Endodermal cell (in vitro differentiated cells): ENCODE measurements at places on chromosomes 11 and 22. TPM values are rescaled to one million over a fixed set of nuclear protein-coding genes. Genes with fewer than 3 reads are reported as not detected.
A peak's percentile ranks its signal among the peaks of the same experiment; 100 is the strongest.

- H3K27ac ChIP-seq, result no peak overlapping the region
- no peaks in the 10 kb centered on the region for H3K27me3 ChIP-seq
- no peak overlapping the region for H3K4me3 ChIP-seq
- DNase-seq, result peak; percentile 55
- no peaks in the 10 kb centered on the region for H3K36me3 ChIP-seq
Measured at GRCh38 chr11:132910011-132910760, 622.1 kb downstream of the OPCML start.

GRCh38 chr11:94150056-94150455 is 21.4 kb downstream of the PANX1 start:
- no peak overlapping the region for H3K27ac ChIP-seq
- no peaks in the 10 kb centered on the region for H3K27me3 ChIP-seq
- DNase-seq, result no peak
- H3K4me3 ChIP-seq, result no peak overlapping the region
- peaks cover 12% of the 10 kb centered on the region for H3K4me1 ChIP-seq

DNA sequence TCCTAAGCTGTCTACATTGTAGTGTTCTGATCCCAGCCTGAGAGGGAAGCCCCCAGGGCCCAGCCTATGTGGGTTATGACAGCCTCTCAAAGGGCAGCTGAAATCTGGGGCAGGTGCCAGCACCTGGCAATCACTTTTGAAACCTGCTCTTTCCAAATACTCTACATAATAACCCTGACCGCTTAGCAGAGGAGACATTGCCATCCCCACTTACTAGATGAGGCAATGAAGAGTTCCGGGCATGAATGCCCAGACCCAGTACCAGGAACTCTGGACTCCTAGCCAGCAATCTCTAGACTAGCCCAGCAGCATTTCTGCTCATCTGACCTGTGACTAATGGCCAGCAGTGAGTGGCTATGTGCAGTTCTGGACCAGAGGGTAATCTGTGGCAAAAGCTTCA is 412.4 kb upstream of the CADM1 start:
- no peak overlapping the region for H3K27ac ChIP-seq
- H3K27me3 ChIP-seq, result no peaks in the 10 kb centered on the region
- no peaks in the 10 kb centered on the region for H3K4me1 ChIP-seq
- no peak overlapping the region for H3K4me3 ChIP-seq
- DNase-seq, result no peak

- H3K27me3 ChIP-seq, result peaks cover 19% of the 10 kb centered on the region
- H3K36me3 ChIP-seq, result no peaks in the 10 kb centered on the region
- peak; percentile 87 for DNase-seq
- no peak overlapping the region for H3K27ac ChIP-seq
Measured at GRCh38 chr22:25564979-25565677, 653 bp downstream of the GRK3 start.

Gene STIM1
- 17.4 to 37.9 TPM (median 27.9 TPM) in 3 replicates for total RNA-seq

Gene AKIP1
- 22.4 to 27.8 TPM (median 25.2 TPM) in 3 replicates for total RNA-seq

Gene OR51F1
- not detected in 2 replicates for total RNA-seq
